ENCODE measurements at places on chromosomes 1 and 21.
A peak's percentile ranks its signal among the peaks of the same experiment; 100 is the strongest.

DNA sequence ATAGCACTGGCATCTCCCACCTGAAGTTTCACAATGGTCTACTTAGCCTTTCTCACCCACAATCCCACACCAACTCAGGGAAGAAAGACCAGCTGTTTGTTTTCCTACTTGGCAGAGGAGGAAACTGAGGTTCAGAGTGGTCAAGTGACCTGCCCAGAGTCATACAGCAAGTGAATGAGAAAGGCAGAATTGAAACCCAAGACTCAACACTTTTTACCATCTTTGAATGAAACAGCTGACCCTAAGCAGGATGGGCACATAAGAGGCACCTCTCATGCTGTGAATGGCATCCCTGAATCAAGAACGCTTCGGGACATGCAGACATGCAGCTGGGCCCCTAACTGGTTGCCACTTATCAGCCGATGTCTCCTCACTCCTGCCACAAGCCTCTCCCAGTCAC lies 193.8 kb downstream of the HIVEP3 start:
- no peak for DNase-seq

DNA sequence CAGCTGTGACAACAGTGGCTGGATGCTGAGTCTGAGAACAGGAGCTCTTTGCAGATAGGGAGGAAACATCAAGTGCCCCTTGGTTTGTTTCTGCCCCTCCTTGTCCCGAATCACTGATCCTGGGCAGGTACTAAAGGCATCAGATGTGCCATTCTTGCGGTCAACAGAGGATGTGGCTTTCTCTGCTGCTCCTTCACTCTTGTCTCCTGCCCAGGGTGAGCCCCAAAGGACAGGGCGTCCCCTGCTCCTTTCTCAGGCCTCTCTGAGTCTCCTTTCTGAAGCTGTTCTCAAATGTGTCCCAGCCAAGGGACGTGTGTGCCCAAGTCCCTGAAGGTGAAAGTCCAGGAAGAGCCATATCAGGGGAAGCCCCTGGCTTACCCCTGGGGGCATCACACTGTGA lies 31.7 kb downstream of the SLC37A1 start:
- no peak for DNase-seq

- DNase-seq, result no peak
These were observed 131.5 kb downstream of the CNIH3 start for GRCh38 chr1:224747578-224747977.

DNA sequence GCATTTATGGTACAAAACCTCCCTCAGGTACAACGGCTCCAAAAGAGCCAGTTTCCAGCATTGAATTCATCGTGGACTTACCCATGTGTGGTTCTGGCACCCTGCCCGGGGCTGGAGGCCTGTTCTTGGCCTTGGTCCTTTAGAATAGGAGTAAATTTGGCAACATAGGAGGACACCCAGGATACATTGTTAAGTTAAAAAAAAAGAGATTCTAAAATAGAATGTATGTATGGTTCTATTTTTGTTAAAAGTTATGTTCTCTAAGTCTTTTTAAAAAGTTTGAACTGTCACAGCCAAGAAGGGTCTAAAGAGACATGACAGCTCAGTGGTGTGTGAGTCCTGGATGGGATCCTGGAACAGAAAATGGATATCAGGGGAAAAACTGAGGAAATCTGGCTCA lies 25.9 kb downstream of the EPHX1 start:
- no peak for DNase-seq

- no peak for DNase-seq
These were observed 608.8 kb upstream of the CHRM3 start for GRCh38 chr1:238777551-238777950.

DNA sequence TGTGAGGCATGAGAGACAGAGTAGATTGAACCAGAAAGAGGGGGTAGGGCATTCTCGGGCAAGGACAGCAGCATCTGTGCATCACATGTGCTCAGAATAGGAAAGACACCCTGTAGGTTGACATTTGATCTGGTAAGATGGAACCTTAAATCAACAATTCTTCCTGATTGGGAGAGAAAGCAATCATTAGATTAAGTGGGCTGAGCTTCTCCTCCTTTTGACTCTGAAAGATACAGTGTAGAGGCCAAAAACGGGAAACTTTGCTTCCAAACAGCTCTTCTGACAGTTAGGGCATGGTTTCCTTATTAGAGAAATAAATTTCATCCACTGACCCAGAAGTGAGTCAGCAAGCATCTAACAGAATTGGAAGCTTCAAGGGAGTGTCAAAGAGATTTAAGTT lies 9.7 kb downstream of the KIF14 start:
- DNase-seq, result peak; percentile 73

DNA sequence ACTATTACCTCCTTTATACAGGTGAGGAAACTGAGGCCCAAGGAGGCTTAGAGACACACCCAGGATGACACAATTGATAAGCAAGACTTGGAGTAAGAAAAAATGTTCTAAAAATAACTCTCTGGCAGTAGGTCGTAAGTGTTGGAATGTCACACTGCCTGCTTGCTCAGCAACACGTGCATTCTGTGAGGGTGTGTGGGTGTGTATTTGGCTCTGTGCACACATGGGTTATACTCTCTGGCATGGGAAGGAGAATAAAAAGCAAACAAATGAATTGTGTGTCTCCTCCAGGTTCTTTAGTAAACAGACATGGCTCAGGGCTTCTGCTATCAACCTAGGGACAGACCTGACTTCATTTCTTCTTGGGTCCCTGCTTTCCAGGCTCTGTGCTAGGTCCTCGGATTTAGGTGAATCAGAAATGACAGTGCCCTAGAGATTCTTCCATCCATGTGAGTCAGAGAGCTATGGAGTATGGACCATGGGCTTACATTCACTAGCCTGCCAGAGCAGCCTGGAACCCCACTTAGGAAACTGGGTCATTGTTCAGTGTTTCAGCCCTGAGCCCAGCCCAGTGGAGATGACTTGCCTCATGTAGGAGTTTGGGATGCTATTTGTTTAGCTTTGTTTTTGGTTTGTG lies 72.4 kb downstream of the ELAVL4 start:
- no peak for DNase-seq

- no peak for DNase-seq
These were observed 6.6 kb downstream of the BCAN start for GRCh38 chr1:156648496-156648895.

- DNase-seq, result no peak
These were observed 121.8 kb downstream of the HMGB4 start for GRCh38 chr1:33985656-33986055.

DNA sequence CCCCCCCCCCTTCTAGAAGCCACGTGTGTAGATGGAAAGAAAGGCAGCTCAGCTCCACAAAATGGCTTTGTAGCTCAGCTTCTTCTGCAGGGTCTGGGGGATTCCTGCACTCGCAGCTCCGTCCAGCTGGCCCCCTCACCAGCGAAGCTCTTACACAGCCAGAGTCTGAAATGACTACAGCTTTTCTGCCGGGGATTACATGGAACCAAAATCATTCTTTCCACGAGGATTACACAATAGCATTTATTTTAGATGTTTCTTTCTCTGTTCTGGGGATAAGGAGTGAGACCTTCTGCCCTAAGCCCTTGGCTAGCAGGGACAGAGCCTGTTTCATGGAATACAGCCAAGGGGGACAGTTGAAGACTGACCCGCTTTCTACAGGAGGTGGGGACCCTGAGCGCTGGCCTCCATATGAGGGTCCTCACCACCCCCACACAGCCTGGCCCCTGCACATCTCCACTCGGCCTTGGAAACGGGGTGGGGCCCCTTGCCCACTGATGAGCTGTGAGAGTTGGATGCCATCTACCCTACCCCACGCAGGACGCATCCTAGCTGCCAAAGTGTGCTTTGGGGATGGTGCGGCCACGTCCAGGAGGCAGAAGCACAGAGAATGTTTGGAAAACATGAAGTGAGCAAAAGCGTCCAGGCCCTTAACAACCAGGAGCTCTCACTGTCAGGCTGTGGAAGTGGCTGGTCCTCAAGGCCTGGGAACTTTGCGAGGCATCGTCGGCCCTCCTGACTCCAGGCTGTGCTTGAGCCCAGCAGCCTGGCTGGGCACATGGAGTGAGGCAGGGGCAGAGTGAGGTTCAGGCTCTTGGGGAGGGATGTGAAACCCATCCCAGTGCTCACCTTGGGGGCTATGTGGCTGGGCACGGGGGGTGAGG lies 14.5 kb downstream of the ACTRT2 start:
- no peak for DNase-seq

DNA sequence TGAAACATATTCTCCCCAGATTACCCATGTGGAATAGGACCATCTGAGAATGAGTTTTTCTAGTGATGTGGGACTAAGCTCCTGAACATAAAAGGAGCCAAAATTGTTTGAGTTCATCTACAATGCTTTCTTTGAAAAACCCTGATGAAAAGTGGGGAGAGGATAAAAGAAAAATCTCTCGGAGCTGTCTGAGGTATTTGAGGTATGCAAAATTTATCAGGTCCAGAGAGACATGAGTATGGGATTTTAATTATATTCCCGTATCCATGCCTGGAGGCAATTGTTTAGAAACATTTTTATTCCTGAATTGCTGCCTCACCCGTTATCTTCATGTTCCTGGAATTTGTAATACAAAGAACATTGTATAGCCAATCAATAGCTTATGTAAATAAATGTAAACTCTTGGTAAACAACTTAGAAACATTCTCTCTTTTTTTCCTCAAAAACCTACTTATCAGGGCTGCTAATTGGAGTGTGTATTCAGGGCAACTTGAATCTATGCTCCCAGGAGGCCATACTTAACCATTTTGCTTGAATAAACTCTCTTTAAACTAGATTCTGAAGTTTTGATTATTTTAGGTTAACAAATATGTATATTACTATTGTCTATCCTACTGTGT lies 109.3 kb upstream of the OLFM3 start:
- DNase-seq, result no peak

DNA sequence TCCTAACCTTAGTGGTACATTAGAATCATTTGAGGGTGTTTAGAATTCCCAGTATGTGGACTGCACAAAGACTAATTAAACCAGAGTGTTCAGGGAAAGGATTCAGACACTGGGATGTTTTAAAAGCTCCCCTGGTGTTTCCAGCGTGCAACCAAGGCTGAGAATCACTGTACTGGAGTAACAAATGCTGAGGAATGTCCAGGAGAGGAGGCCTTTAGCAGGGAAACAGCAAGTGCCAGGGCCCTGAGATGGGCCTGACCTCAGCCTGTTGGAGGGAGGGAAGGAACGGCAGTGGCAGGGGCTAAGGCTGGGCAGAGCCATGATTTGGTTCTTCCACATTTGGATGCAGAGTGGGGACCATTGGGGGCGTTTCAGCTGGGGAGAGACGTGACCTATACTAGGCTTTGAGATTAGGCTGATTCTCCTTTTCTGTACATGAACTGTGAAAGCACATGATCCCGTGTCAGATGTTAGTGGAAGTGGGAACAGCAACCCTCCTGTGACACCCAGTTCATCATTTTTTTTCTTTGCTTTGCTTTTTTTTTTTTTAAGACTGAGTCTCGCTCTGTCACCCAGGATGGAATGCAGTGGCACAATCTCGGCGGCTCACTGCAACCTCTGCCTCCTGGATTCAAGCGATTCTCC lies 49.3 kb downstream of the KANK4 start:
- DNase-seq, result no peak

DNA sequence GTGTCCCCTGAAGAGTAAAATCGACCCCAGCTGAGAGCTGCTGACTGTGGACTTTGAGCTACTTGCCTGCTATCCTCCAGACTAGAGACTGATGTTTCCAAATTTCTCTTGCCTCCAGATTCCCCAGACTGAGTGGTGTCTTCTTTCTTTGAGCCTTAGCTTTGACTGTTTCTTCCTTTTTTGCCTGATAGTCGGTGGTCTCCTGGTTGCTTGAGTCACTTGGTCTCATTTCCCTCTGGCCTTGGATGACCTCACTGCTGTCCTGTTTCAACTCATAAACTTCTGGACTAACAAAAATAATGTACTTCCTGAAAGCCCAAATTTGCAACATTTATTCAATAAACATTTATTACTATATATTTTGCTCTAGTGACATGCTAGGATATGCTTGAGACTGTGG lies 52.9 kb upstream of the DIPK1A start:
- DNase-seq, result no peak

GRCh38 chr1:27789540-27790041 lies 16.6 kb downstream of the STX12 start:
- DNase-seq, result no peak

DNA sequence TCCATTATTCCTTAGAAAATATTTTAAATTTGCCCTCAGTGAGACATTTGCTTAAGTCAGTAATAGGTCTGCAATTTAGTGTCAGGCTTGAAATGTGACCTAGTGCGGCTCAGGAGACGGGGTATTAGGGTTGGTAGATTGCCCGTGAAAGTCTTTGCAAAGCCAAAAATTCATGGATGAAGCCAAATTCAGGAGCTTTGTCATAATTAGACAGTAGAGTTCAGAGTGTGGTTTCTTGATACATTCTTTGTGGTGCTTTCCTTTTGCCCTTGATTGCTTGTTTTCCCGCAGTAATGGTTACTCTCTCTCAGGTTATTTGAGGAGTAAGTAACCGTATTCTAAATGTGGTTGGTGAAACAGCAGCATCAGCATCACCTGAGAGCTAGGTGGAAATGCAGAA lies 120.7 kb downstream of the RPS6KC1 start:
- DNase-seq, result no peak

DNA sequence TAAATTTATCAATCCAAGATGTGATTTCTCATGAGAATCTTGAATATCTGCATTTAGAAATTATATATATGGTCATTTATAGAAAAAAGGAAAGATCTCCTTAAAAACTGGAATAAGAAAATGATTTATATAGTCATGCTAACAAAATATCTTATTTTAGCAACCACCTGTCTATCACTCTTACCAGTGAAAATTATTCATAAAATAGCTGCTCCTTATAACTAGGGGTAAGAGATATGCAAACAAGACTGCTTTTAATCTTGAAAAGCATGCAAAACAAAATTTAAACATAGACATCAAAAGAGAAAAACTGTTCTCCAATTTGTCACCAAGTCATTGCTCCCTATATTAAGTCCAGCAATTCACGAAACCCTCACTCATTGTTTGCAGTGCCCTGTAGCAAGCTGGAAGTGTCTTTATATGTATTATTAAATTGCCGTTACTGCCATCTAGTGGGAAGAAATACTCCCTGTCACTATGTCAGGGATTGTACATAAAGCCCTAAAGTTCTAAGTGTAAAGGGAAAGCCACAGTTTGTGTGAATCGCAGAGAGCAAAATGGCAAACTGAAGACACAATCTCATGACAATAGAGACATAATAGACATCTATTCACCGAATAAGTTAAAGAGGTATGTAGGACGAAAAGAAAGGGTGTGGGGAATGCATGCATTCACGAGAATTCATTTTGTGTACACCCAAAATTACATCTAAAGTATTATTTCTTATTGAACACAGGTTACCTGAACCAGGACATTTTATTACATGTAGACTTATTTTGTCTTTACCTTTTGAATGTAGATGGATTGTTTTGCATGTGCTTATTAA lies 600.5 kb downstream of the USP25 start:
- peak; percentile 87 for DNase-seq

GRCh38 chr1:192539297-192540092 lies 36.1 kb upstream of the RGS1 start:
- DNase-seq, result no peak

- no peak for DNase-seq
These were observed 160.9 kb downstream of the UCK2 start for GRCh38 chr1:165988275-165988674.

DNA sequence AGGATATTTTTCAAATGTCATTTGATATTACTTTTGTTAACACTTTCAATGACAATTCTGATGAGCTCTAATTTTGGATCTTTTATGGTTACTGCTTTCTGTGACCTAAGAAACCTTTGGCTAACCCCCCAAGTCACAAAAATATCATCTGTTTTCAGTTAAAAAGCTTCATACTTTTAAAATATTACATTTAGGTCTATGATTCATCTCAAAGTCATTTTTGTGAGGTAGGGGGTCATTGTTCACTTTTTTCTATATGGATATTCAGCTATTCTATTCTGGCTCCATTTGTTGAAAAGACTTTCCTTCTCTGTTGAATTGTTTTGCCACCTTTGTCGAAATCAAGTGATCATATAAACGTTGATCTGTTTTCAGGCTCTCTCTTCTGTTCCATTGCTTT lies 44.8 kb downstream of the UCHL5 start:
- DNase-seq, result no peak
